ENCODE measurements at places on chromosomes 12 and 14.

DNA sequence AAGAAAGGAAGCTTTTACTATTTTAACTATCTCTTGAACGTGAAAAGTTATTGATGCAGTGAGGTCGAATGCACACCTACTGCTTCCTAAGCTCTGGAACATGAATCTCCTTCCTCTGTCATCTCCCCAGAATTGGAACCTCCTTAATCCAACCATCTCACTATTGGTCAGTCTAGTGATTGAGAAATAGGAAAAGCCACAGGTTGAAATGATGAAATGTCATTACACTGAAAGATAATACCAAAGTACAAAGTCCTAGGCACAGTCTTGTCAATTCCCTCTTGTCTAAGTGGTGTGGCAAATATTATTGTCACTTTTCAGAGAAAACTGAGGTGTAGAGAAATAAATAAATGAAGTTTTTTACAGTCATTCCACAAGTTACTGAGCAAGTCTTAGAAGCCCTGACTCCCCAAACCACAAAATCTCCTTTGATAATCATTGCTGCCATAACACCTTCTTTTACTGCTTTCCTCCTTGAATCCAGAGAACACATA lies 19.5 kb upstream of the HIGD1C start:
- no peak for DNase-seq

DNA sequence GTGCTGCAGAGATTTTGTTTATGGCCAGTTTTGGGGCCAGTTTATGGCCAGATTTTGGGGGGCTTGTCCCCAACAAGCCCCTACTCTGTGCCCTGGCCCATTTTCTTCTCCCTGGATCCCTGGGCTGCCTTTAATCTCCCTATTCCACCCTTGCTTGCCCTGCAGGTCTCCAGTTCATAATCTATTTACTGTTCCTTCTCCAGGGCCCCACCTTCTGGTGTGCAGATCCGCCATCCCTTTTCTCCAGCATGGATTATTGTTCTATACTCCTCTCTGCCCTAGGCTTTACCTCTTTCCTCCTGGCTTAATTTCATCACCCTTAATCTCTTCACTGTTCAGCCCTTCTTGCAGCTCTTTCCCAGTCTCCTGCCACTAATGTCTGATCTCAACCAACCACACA lies 26.0 kb upstream of the NUDT4 start:
- DNase-seq, result no peak

- DNase-seq, result no peak
These were observed 4.5 kb upstream of the HDAC7 start for GRCh38 chr12:47824198-47824597.

DNA sequence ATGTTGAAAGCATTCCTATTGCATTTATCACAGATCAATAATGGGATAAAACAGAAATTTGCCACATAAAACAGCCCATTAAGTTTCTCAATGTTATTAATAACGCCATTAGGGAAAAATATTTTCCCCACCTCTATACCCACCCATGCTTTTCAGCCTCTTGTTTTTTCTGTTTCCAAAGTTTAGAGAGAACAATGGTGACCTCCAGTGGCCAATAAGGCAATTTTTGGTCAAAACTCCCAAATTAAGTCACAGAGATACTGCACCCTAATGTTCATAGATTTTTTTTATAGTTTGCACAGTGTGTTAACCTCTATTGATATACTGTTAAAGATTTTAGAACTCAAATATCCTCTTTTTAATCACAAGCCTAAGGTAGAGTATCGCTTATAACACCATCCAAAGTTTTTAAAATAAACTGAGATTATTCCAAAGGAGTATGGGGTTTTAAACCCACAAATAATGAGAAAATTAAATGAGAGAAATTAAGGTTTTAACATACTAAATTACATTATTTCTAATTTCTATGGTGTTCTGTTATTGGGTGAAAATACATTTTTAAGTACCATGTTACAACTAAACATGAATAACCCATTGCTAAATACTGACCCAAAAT lies 184.7 kb upstream of the DCN start:
- DNase-seq, result no peak

DNA sequence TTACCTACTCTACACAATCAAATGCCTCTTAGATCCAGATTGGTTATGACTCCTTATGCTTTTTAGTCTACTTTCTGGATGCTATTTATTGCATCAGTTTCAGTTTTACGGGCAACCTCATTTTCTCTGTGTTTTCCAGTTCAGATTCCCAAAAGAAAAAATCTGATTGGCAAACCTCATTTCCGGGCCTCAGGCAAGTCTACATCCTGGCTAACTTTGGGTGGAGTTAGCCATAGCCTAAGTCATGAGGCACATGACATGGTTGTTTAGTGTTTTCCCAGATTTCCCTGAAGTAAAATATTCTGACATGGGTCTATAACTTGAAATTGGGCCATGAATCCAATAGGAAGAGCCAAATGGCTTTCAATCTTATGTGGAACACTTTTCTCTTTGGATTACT lies 339.7 kb downstream of the NUAK1 start:
- no peak for DNase-seq

DNA sequence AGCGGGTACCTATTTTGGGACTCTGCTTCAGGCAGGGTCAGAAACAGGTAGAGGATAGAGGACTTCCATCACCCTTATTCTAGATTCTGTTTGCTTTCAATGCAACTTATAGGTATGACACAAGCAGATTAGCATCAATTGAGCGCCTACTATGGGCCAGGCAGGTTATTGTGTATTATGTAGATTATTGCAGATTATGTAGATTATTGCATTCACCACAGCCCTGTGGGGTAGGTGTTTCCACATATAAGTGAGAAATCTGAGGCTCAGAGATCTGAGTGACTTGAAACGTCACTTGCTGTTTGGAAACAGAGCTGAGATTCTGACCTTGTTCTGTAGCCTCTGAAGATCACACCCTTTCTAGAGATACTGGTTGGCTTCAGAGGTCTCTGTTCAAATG lies 25.7 kb upstream of the SERPINA4 start:
- DNase-seq, result no peak

DNA sequence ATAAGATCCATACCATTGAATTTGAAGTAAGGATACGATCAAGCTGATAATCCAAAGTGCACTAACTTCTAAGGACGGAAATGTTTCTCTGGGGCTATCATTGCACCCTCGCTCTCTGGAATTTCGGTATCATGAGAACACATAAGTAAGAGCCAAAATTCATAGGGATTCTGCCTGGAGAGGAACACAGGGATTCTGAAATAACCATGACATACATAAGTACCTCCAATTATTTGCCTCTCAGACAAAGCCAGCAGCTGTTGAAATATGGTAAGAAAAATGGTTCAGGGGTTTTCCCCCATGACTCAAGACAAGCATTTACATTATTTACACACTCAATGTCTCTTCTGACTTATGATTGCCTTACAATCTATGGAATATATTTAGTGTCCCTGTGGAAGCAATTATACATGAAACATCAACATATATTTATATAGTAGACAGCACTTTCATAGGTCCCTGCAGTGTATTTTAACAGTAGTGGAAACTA lies 1123.6 kb upstream of the SEL1L start:
- no peak for DNase-seq

DNA sequence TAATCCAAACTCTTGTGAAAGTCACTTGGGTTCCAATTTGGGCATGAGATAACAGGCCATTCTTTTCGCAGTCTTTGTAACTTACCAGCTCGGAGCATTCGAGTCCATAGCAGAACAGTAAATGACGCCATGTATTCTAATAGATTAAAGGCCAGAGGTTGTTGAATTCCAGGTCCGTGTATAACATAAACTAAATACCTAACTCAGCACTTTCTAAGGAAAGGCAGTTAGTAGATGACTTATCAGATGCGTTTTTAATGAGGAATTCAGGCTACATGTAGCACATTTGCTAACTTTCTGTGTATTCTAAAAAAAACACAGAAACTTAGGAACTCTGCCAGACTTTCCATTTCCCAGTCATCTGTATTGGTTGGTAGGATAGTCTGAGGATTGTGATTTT lies 52.8 kb upstream of the ATF1 start:
- no peak for DNase-seq

- DNase-seq, result no peak
These were observed 134.3 kb downstream of the MED13L start for GRCh38 chr12:116142936-116143898.

- DNase-seq, result no peak
These were observed 747.4 kb downstream of the VRK1 start for GRCh38 chr14:97544571-97544970.

- DNase-seq, result no peak
These were observed 72.6 kb downstream of the TBX3 start for GRCh38 chr12:114611145-114612018.

DNA sequence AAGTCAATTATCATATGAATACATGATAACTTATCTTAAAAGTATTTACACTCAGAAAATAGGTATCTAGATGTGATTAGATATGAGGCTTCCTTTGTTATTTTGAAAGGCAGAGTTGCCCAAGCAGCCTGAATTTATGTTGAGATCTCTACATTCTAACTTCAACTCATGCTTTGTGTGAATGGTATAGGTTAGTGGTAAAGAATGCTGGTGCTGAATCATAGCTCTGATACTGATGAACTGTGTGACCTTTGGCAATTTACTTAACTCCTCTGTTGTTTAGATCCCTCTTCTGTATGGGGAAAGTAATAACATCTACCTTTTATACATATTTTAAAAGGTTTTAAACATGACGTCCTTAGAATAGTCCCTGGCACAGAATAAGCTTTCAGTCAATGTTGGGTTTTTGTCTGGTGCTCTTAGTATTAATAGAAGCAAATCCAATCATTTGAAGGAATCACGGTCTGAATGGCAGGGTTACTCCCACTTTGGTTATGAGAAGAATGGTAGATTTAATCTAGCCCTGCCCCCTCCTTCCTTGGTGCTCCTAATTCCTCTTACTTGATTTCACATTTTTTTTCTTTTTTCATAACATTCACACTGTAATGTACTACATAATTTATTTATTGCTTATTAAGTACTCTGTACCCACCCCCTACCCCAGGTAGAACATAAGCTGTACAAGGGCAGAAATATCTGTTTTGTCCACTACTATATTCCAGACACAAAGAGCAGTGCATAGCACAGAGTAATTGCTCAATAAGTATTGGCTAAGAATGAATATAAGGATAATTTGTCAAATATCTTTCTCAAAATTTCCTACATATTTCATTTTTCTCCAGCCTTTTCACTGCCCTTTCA lies 203.3 kb upstream of the KRR1 start:
- DNase-seq, result no peak

DNA sequence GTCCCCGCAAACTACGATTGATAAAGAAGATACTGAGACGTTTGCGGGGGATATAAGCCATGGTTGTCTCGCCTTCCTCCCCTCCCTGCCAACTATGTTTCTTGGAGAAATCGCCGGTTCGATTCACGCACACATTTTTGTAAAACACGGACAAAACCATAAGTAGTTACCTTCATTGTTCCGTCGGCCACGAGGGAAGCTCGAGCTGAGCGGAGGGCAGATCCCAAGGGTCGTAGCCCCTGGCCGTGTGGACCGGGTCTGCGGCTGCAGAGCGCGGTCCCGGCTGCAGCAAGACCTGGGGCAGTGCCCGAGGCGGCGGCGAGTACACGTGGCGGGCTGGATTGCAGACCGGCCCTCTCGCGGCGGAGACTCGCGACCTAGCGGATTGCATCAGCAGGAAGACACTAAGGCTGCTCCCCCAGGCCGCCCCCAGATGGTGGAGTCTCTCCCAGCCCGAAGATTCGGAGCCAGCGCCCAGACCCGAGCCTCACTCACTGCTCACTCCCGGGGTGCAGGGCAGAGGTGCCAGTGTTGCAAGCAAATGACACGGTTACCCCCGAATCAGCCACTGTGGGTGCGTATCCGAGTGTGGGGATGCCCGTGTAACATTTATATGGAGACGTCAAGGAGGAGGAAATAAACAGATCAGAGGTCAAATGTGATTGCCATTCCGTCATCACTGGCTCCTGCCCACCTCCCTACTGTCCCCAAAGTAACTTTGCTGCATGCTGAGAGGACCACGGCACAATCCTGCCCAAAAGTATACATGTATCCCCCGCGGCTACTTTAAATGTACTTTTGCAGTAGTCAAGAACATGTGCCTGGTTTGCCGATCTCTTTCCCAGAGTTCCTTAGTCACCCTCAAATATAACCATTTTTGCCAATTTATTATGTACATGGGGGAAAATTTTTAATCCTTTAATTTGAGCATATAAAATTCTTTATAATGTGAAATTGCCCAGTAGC lies at the start of gene BCAT1:
Gene BCAT1, minus strand, starts transcription at position 345 of the 966 bp plus-strand sequence. Its CDS starts 169 bp downstream, at position 176.
- peak; percentile 75 for DNase-seq

GRCh38 chr14:50008562-50008961 lies 107.8 kb downstream of the VCPKMT start:
- DNase-seq, result no peak

- DNase-seq, result no peak
These were observed 47.4 kb upstream of the ABCC9 start for GRCh38 chr12:21988619-21989018.

All from activated T-cell treated with anti-CD3 and anti-CD28 coated beads, Interleukin-2, amount 50 U/mL, for 24 hours (primary cell).